ENCODE measurements at places on chromosomes 2 and 18.
A peak's percentile ranks its signal among the peaks of the same experiment; 100 is the strongest.

- DNase-seq: no peak
These were observed 44.9 kb downstream of the FIGN start for GRCh38 chr2:163690896-163691295.

DNA sequence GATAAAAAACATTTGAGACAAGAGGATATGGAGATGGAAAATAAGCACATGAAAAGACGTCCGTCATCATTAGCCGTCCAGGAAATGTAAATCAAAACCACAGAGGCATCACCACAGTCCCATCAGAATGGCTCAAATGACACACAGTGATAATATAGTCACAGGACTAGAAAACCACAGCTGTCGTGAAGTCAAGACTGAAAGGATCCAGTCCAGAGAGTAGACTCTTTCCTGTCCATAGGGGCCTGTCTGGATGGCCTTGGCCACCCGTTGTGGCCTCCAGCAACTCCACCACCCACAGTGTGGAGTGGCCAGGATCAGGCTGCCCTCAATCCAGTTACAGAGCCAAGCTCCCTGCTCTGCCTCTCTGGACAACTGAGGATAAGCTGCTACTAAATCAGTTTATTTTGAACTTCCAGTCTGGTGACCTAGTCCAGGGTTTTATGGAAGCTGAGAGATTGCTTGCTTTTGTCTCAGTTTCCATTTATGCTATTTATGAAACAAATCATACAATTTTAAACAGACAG is 60.4 kb downstream of the RHOB start:
- no peak for DNase-seq

DNA sequence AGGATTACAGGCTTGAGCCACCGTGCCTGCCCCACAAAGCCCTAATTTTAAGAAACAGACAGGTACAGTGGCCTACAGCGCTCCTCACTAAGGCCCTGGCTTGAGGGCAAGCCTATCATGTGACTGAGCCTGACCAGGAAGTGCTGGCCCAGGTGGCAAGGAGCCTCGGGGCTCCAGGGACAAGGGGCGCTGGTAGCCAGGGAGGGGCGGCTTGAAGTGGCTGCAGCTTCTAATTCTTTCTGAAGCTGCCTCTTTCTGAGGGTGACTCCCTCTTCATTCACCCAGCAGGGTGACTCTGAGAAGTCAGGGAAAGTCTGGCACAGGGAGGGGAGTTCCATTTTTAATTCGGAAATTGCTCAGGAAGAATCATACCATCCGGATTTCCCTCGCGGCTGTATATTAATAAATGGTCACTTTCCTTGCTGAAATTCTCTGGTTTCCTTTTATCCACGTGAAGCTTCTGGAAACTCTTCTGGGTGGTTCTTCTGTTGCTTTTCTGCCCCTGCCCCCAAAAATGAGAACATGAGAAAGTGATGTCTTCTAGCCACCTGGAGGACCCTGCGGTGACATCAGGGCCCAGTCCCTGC is 115.7 kb downstream of the FAM210A start:
- peak; percentile 56 for DNase-seq

DNA sequence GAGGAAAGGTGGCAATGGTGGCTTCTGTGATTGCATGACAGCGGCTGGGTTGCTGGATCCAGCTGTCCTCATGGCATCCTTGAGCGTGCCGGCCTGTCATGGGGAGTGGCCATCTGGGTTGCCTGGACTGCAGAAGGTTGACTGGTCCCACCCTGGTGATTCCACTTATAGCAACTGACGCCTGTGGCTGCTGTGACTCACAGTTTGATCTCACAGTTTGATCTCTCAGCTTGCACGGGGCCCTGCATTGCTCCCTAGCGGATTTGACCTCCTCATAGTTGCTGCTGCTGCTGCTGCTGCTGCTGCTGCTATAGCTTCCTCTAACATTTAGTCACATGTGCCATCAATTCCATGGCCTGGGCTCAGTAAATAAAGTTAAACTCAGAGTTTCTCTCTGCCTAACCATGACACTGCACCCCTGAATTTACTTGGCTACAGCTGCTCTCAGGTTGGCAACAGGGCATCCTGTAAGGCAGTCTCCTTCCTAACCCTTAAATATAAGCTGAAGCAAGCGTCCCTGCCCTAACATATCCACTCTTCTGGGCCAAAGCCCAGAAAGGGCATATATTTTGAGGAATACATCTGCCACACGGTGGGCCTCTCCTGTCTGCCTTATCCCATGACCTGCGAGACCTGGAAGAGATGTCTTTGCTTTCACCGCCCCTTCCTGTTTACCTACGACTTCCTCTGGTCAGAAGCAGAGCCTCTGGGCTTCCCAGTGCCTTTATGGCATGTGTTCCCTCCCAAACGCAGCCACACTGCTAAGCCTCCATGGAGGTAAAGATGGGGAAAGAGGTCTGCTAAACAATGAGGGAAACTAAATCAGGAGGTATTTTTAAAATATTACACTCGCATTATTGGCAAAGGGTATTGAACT is 37.8 kb upstream of the CCDC150 start:
- no peak for DNase-seq

GRCh38 chr2:241666627-241667400 is 19.8 kb downstream of the DTYMK start:
- DNase-seq: no peak

DNA sequence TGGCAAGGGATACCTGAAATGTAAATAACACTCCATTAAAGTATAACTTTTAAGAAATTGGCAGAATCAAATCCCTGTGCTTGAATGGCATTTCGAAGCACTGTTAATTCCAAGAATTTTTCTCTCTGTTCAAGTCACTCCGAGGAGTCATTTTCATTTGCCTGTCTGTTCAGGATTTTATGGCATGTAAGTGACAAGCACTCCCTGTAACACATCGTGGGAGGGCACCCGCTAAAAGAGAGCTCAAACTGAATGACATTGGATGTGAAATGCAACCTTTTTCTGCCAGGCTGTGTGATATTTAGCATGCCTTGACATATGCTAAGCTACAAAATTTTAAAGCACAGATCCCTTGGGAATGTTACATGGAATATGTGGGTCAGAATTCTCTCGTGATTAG is 339.6 kb downstream of the LRRTM1 start:
- no peak for DNase-seq

- DNase-seq: no peak
These were observed 17.5 kb downstream of the MOGAT1 start for GRCh38 chr2:222688917-222689316.

GRCh38 chr2:224846161-224846560 is 130.0 kb upstream of the CCDC195 start:
- DNase-seq: no peak

DNA sequence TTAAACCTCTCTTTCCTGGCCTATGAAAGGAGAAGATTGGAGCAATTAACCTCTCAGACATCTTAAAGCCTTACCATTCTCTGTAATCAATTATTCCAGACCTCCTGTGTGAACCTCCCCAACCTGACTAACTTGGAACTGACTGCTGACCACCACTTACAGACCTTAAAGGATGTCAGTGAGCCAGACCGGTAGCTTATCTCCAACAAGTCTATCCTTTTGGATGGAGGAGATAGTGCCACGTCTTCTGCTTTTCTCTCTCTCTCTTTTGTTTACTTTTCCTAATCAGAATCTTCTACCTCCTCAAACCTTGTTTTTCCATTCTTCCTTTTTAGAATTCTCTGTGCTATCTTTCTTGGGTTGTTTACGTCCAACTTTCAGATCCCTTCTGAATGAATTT is 57.2 kb downstream of the LRRTM1 start:
- DNase-seq: no peak

DNA sequence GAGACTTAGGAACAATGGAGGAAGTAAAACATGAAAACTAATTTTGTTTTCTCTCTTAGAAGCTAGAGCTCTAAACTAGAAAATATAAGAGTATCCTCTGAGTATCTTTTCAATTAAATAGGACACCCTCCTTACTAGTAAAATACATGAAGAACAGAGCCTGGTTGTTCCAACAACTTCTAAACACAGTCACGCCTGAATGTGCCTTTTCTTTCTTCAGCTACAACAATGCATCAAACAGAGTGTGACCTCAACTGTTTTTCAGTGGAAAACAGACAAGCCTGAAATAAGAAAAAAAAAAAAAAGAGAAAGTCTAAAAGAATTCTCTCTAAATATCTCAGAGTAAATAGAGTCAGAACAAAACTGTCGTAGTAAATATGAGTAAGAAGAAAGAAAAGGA is 928.8 kb downstream of the CNTNAP5 start:
- DNase-seq: peak; percentile 86

- DNase-seq: no peak
These were observed 55.9 kb upstream of the SP3 start for GRCh38 chr2:174020926-174021662.

DNA sequence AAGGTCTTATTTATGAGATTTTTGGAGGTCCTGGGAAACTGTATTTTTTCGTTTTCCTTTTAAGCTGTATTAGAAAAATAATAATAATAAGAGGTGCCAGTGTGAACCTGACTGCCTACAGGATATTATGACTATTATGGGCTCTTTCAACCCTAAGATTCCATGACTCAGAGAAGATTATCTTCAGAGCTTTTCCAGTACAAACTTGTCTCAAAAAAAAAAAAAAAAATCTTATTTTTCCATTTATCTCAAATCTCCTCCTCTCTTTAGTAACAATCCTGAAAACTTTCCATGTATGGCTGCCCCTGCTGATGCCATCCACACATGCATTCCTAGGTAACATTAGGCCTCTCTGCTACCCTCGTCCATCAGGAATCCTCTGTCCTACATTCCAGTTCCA is 36.7 kb upstream of the RPE start:
- no peak for DNase-seq

- DNase-seq: no peak
These were observed 174.9 kb downstream of the ASB1 start for GRCh38 chr2:238601433-238602222.

DNA sequence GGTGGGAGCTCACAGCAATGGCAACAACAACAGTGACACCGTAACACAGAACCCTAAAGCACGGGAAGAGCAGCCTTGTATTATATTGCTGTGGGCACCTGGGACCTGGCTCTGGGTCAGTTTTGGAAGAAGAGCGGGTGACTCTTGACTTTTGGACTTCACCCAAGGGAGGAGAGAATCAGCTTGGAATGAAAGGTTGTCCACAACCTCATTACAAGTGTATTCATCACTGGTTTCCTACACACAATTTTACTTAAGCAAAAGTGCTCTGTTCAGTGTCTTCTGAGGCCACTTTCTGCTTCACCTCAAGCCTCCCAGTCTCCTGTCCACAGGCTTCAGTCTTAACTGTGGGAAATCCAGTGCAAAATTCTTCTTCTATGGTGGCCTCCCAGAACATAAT is 263.8 kb downstream of the KCNE4 start:
- no peak for DNase-seq

DNA sequence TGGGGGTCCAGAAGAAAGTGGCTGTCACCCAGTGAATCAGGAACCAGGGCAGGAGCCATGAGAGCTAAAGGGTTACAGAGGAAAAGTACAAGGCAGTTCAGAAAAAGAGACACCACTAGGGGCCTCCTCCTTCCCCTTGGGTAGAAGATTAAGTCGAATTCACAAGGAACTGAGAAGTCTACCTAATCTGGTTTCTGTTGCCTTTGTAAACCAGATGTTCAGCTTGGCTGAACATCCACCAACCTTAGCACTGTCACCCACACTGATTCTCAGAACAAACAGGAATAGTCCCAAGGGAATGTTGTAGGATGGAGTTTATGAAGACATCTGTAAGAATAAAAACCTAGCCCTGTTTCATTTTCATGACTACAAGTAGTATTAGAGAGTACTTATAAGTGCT is 90.4 kb upstream of the NOSTRIN start:
- no peak for DNase-seq

DNA sequence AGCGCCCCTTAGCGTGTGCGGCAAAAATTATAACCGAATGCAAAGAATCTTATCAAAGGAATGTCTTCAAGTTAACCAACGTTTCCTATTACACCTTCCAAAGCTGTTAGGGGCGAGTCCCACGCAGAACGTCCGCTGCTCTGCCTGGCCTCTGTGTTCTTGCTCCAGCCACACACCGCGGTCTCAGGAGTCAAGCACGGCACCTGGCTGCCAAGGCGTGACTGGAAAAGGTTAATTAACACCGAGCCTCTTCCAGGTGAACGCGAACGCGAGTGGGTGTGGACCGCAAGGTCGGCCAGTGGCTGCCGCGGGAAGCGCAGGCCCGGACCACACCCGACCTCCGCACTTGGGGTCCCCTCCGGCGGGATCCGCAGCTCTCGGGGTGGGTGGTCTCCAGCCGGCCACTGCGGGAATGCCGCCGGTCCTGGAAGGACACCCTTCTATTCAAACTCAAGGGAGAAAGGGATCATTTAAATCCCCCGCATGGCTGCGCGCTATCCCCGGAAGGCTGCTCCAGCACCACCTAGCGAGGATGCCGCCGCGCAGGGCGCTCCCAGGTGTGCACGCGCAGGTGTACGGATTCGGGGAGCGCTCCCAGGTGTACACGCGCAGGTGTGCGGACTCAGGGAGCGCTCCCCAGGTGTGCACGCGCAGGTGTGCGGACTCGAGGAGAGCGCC is 830 bp downstream of the CYB5A start:
- no peak for DNase-seq

DNA sequence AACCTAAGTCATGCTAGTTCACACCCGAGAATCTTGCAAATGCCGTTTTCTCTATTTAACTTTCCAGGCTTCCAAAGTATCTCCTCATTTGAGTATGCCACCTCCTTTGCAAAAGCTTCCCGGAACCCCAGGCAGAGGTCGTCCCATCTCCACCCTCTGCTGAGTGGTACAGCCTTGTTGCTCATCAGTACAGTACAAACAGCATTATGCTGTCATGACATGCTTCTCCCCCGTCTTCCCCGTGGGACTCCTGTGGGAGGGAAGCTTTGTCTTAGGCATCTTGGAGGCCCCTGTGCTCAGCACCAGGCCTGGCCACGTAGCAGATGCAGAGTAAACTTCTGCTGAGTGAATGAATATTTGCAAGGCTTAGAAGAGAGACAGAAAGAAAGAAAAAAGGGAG is 102.7 kb downstream of the CDCA7 start:
- no peak for DNase-seq
